Activated naive CD4-positive, alpha-beta T cell treated with anti-CD3 and anti-CD28 coated beads, Interleukin-2, amount 10 ng/mL, durations not matched to agents 7 days and 5 days (primary cell): ENCODE measurements at places on chromosomes 3 and 15.

GRCh38 chr3:39028546-39028945 is 23.2 kb downstream of the SCN11A start:
- DNase-seq = no peak

DNA sequence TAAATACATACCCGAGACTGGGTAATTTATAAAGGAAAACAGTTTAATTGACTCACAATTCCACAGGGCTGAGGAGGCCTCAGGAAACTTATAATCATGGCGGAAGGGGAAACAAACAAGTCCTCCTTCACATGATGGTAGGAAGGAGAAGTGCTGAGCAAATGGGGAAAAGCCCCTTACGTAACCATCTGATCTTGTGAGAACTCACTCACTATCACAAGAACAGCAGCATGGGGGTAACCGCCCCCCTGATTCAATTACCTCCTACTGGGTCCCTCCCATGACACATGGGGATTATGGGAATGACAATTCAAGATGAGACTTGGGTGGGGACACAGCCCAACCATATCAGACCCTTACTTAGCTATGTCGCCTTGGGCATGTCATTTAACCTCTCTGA is 27.7 kb downstream of the SCG3 start:
- no peak for DNase-seq

- peak; percentile 40 for DNase-seq
Observed at GRCh38 chr15:82045179-82045891, 483 bp downstream of the MEX3B start.

GRCh38 chr15:72562386-72562785 is 88.3 kb downstream of the ARIH1 start:
- DNase-seq = no peak

- DNase-seq = no peak
Observed at GRCh38 chr3:78507196-78507984, 1260.4 kb downstream of the ROBO1 start.

DNA sequence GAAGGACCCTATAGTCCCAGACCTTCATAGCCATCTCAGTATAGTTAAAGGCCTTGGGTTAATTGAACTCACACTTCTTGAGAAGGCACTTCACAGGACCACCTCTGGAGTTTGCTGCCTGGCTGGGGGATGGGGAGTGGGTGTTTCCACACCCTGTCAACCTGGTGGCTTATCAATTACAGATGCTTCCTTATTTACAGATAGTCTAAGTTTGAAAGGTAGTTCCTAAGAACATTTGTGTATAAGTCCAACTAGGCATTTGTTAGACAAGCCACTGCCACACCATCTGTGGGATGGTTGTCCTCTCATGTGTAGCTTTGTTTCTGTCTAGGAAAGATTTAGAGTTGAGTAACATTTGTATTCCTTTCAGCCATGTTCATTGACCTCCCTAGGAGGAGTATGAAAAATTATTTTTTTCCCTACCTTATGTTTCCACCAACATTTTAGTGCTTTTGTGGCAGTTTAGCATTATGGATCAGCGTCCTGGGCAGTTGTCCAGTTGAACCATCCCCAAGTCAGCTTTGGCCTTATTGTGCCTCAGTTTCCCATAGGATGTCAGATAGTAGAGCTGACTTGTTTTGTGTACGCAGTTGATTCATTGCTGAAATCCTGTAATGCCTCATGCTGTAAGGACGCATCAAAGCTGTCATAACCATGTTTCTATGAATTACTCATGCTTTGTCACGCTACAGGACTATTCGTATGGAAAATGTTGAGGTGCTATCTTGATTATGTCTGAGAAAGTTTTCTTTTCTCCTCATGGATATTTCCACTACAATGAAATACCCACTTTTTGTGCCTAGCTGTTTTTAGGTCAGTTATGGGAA is 21.2 kb upstream of the SIAH2 start:
- no peak for DNase-seq

DNA sequence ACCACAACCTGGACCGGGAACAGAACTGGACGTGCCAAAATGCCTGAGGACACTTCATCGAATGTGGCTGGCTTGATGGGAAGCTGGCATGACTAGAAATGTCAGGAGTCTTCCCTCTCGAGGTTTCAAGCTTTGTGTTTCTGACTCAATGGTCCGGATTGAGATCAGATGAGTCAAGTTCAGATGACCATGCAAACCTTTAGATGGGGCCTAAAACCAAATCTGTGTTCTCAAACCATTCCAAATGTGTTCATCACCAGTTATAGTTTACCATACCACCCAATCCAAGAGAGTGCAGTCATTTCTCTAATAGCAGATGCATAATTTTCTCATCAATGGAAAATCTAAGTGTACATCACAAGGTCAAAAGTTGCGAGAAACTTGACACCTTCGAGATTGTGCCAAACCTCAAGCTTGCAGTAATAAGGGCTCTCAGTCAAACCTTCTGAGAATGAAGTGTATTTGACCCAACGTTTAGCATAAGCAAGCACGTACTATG is 369.1 kb downstream of the RORA start:
- DNase-seq = no peak

DNA sequence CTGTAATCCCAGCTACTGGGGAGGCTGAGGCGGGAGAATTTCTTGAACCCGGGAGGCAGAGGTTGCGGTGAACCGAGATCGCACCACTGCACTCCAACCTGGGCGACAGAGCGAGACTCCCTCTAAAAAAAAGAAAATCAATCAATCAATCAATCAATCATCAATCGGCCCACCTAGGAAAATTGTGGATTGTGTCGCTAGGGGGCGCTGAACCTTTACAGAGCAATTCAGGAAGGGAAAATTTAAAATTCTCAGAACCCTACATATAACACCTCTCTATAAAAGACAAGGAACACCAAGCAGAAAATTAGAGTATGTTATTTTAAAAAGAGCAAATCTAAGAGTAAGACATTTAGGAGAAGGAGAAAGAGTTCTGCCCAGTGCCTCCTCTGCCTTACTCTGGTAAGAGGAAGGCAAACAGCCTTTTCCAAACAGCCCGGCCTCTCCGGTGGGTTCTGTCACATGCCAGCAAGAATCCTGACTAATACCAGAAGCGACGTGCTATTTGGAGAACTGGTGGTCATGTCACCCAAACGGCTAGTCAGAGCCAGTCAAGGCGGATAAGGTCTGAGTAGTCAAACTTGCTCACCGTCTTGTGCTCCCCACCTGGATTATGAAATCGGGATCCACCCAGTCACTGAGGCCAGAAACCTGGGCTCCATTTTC is 22.3 kb upstream of the SMCO1 start:
- peak; percentile 78 for DNase-seq

- no peak for DNase-seq
Observed at GRCh38 chr3:156360963-156361362, 194.0 kb downstream of the SSR3 start.

DNA sequence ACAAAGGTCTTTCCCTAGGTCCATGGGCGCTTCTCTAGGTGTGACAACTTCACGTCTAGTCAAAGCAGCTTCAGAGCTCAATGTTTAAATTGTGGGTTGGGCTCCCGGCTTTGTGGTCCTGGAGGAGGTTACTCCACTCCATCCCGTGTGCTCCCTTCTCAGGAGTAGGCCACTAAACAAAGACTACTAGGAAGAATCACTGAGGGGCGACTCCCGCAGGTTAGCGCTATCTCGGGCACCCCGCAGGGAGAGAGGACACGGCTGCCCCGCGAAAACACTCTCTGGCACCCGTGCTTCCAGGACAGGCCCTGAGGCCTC is 500 bp downstream of the PARP6 start:
- DNase-seq = no peak
